G401 (cell line): ENCODE measurements at places on chromosomes 13 and 19. TPM values are rescaled to one million over a fixed set of nuclear protein-coding genes. Genes with fewer than 3 reads are reported as not detected.

DNA sequence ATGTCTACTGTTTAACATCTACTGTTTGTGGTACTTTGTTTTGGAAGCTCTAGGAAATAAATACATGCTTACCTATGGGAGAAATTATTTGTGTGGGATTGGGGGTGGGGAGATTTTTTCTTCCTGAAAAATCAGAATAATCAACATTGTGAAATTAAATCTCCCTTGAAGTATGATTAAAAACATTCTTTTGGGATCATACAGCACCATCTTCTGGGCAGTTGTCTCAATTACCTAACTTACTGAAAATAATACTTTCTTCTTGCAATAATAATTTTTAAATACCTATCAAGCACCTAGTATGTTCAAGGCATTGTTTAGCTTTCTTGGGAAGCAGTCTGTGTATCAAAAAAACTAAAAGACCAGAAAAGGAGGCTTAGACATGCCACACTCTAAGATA lies 576.5 kb upstream of the ARGLU1 start:
- peak; percentile 29 for DNase-seq

TTC9B gene
- not detected in 2 replicates for total RNA-seq

DNA sequence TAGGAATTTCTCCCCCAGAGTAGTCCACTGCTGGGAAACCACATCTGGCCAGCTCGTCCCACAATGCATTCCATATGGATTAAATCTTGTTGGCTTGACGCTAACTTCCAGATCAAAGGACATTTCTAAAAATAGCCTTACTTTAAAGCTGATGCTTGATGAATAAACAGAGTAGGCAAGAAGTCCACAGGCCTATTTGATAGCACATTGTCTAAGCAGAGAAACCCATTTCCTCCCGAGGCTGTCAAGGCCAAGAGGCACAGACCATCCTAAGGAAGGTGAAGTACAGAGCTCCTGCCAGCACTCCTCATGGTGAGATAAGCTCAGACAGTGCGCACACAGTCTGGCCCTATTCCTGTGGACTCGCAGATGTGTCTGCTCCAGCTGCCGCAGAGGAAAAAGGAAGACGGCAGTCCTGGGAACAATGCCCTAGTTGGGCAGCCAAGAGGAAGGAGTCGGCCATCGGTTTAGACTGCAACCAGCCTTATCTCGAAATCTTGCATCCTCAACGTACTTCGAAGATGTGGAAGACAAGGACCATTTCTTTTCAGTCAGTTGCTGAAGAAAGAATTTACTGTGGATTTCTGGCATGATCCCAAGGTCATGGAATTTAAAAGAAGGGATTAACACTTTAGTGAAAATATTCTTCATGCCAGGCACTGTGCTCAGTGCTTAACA lies 156.8 kb downstream of the RGCC start:
- DNase-seq, result no peak

ZNF835 gene
- total RNA-seq, result 0.37 TPM in 1 of 2 replicates, not detected in the other

DNA sequence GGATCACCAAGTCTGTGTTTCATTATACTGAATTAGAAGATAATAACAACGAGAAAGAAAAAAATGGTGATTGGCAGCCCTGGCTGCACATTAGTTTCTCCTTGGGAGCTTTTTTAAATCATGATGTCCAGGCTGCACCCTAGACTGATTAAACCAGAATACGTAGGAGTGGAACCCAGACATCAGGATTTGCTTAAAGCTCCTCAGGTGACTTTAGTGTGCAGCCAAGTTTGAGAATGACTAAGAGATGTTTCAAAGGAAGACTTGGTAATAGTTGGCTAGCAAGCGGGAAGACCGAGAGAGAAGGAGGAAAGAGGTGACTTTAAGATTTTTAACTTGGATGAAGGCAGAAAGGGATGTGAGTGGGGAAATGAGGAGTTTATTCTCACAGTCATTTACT lies 71.4 kb upstream of the SERP2 start:
- DNase-seq, result no peak

DNA sequence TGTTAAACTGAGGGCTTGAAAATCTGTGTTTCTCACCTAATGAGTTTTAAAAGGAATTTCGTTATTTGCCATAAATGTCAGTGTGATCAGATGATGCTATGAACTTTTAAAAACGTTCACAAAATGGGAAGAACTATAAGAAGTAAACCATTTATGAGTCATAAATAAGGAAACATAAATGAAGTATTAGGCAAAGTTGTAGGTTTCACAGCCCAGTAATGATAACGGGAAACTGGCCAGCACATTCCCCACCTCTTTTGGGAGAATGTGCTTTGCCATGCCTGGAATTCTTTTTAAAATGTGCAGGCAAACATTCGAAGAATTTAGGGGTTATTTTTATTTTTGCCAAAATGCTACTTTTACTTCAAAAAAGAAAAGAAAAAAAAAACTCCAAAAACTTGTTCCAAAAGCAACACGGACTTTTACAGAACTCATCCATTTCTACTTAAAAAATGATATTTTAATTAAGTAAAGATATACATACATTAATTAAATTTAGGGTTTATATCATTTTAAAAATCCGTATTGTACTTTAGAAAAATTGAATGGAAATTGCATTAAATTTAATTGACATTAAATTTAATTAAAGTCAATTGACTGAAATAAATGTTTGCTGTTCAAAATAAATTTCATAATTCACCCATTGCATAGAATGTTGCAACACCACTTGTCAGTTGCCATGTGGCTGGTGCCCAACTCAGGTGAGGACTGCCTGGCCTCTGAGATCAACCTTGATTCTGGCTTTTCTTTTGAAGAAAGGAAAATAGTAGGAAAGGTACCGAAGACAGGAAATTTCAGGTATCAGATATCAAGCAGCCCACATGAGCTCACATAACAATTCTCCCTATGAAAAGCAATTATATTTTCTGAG lies 1198.5 kb downstream of the EFNB2 start:
- DNase-seq, result no peak

- no peak for DNase-seq
Observed at GRCh38 chr13:37869506-37869755, 141 bp downstream of the TRPC4 start.

DNA sequence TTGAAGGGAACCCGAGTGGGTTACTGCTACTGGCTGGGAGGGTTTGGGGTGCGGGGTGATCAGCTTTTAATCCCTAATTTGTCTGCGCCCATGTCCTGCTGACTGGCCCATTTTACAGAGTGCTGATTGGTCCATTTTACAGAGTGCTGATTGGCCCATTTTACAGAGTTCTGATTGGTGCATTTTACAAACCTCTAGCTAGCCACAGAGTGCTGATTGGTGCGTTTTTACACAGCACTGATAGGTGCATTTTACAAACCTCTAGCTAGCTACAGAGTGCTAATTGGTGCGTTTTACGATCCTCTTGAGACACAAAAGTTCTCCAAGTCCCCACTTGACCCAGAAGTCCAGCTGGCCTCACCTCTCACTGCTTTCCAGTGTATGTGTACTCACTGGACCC lies 43.2 kb downstream of the MTMR6 start:
- DNase-seq, result no peak

CCDC70 gene
- not detected in 2 replicates for total RNA-seq

- DNase-seq, result no peak
Observed at GRCh38 chr19:15194938-15195337, 5.9 kb downstream of the NOTCH3 start.

DNA sequence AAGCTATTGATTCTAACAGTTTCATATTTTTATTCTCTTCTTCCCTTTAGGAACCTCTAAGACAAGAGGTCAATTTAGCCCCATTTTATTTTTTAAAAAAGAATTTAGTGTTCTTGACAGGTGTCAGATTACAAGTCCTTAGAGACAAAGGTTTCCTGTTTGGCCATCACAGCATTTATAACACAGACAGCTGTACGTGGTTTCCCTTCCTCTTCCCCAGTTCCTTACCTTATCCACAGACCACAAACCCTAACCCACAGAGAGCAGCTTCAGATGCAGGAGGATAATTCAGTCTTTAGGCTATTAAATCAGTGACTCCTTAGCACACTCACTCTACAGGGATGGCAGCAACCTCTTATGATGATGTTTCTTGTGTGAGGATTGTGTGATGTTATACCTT lies 1210.1 kb downstream of the DIAPH3 start:
- DNase-seq, result no peak

GRCh38 chr13:99756281-99756680 lies 215.3 kb downstream of the ZIC5 start:
- no peak for DNase-seq
